ENCODE measurements at places on chromosomes 4 and X.

DNA sequence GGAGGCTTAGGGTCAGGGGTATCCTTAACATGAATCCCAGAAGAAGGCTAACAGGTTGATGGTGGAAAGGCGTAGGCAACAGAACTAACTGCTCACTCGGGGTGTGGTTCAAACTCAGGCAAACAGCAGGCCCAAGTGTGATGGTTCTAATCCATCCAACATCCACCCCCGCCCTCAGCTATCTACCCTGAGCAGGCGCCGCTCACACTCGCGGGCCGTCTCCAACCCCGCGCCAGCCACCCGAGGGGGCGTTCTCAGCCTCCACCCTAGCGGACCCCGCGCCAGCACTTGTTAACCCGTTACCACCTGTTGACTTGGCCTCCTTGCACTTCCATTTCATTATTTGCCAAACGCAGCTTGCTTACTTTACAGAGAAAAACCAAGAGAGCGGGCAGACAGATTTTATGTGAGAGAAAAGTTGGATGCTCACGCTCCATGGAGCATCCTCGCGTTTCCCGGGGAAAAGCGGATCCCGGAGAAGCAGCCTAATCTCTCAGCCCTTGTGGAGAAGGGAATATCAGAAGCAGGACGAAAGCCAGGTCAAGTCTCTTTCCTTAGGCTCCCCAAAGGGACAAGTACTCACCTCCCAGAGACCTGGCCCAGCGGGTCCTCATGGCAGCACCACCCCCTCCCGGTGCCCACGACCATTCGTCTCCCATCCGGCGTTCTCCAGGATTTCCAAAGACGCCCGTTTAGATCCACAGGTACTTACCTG, 773 bp downstream of the SNCA start:
- peak; percentile 93 for DNase-seq

GRCh38 chr4:150056569-150056968, 21.7 kb upstream of the DCLK2 start:
- DNase-seq = no peak

GRCh38 chr4:78418406-78418805, 133.2 kb upstream of the ANXA3 start:
- DNase-seq = no peak

- DNase-seq = no peak
These were observed 513.6 kb upstream of the PITX2 start for GRCh38 chr4:111136438-111136837.

Data from hematopoietic multipotent progenitor cell treated with erythropoietin and hydrocortisone succinate and interleukin-3 and kit ligand, for 4 days (in vitro differentiated cells).